ENCODE measurements at places on chromosomes 7 and 10.
A peak's percentile ranks its signal among the peaks of the same experiment; 100 is the strongest.

GRCh38 chr10:8416760-8417159 lies 362.3 kb downstream of the GATA3 start:
- DNase-seq, result no peak

DNA sequence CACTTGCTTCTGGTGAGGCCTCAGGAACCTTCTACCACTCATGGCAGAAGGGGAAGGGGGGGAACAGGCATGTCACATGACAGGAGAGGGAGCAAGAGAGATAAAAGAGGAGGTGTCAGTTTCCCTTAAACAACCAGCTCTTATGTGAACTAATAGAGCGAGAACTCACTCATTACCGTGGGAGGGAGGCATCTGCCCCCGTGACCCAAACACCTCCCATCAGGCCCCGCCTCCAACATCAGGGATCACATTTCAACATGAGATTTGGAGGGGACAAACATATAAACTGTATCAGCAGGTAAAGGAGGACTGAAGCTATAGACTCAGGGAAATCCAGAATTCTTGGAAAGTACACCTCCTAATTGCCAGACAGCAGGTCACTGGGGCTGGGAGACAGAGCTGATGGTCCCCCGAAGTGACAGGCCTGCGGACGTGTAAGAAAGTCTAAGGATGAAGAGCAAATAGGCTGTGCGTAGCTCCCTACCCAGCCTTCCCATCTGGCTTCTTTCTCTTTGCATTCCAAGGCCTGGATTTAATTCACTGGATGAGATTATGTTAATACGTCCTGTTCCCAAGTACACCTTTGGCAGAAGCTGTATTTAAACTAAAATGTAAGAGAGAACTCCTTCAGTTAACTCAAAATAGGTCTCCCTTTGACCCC lies 186.7 kb upstream of the LYZL2 start:
- DNase-seq, result no peak

GRCh38 chr7:28362182-28362581 lies 50.1 kb upstream of the CREB5 start:
- no peak for DNase-seq

DNA sequence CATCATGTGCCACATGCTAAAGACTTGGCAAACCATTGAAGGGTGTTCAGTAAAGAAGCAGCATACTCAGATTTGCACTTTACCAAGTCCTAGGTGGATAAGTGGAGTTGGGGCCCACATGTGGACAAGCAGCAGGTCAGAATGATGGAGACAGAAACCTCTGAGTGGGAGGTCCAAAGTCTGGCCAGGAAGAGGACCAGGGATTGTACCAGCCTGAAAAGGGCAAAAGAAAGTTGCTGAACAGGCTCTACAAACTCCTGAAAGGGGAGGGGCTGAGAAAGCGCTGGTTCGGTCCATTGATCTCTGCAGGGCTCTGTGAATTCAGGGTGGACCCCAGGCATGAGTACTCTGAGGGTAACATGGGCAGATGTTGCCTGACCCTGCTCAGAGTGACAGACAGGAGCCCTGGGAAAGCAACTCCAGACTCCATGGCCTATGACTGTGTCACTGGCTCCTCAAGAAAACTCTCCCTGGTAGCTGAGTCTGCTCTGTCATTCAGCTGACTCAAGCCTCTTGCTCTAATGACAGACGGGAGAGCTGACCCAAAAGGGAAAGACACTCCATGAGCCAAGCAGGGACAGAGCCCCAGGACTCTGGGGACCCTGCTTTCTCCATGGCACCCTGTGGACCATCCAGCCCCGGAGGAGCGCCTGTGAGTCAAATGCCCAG lies 68.5 kb downstream of the TBXAS1 start:
- no peak for DNase-seq

- no peak for DNase-seq
These were observed 44.6 kb downstream of the WDR37 start for GRCh38 chr10:1100691-1101368.

- DNase-seq, result no peak
These were observed 223.3 kb downstream of the TWIST1 start for GRCh38 chr7:18894155-18894554.

- peak; percentile 90 for DNase-seq
These were observed 97.1 kb downstream of the GNAI1 start for GRCh38 chr7:80231707-80232106.

DNA sequence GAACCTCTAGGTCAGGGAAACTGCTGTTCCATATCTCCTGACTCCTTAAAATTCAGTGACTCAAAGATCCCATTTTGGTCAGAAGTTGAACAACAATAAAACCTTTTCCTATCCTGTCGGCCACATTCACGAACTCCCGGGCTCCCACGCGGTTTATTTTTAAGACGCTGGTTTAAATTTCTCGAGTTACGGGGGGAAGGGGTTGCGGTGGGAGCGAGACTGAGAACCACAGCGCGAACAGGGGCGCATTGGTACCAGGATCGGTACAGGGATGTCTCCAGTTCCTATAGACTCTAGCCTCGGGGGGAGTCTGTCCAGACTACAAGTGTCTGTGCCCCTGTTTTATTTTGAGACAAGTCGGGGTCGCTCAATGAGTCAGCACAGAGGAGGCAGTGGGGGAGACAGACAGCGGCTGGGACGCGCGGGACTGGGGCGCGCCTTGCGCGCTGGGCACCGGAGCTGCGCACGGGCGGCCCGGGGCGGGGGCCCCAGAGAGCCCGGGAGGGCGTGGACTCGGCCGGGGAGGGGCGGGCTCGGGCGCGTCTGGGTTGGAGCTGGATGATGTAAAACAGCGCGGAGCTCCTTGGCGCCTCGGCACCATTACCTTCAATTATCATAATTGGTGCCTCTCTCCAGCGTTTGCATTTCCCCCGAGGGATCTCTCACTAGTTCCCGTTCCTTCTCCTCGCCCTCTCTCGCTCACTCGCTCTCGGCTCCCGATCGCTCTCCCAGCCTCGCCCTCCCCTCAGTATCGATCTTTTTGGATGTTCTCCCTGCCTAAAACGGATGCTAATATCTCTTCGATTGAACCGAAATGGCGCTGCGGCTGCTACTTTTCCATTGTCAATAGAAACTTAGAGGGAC lies 8.7 kb upstream of the BAMBI start:
- peak; percentile 65 for DNase-seq
